ENCODE measurements at places on chromosomes 3 and 15.

GRCh38 chr3:83956431-83956830 is 1002.4 kb upstream of the CADM2 start:
- DNase-seq = no peak

DNA sequence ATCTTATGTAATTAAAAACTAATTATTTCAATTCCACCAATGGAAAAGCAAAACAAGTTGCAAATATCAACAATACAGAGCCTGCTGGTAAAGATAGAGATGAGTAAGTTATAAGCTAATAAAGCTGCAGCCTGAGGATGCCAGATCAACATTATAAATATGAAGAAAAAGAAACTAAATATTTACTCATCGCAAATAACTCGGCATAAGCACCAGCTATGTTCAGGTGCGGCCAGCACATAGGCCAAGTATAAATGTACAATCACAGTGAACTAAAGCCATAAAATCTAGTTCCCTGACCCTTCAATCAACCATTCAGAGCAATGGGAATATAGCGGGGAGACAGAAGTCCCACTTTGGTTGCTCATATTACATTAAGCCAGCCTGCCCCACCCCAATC is 7.7 kb upstream of the RSL24D1 start:
- no peak for DNase-seq

GRCh38 chr3:81913886-81914663 is 152.6 kb upstream of the GBE1 start:
- no peak for DNase-seq

GRCh38 chr3:102476198-102476597 is 41.4 kb downstream of the ZPLD1 start:
- no peak for DNase-seq
